ENCODE measurements at places on chromosomes 3 and 15. TPM values are rescaled to one million over a fixed set of nuclear protein-coding genes. Genes with fewer than 3 reads are reported as not detected.

DNA sequence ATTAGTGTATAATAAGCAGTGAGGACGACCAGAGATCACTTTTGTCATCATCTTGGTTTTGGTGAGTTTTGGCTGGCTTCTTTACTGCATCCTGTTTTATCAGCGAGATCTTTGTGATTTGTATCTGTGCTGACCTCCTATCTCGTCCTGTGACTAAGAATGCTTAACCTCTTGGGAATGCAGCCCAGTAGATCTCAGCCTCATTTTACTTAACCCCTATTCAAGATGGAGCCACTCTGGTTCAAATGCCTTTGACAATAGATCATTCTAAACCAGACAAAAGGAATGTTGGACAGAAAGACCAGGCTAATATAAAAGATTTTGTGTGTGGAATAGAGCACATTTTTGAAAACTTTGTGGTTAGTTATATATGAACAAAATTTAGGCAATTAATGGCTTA is 618.5 kb upstream of the BCHE start:
- H3K36me3 ChIP-seq = no peaks in the 10 kb centered on the region
- no peak overlapping the region for H3K27ac ChIP-seq
- no peaks in the 10 kb centered on the region for H3K27me3 ChIP-seq
- no peak overlapping the region for H3K4me3 ChIP-seq
- peaks cover 6% of the 10 kb centered on the region for H3K4me1 ChIP-seq
- DNase-seq = no peak

DNA sequence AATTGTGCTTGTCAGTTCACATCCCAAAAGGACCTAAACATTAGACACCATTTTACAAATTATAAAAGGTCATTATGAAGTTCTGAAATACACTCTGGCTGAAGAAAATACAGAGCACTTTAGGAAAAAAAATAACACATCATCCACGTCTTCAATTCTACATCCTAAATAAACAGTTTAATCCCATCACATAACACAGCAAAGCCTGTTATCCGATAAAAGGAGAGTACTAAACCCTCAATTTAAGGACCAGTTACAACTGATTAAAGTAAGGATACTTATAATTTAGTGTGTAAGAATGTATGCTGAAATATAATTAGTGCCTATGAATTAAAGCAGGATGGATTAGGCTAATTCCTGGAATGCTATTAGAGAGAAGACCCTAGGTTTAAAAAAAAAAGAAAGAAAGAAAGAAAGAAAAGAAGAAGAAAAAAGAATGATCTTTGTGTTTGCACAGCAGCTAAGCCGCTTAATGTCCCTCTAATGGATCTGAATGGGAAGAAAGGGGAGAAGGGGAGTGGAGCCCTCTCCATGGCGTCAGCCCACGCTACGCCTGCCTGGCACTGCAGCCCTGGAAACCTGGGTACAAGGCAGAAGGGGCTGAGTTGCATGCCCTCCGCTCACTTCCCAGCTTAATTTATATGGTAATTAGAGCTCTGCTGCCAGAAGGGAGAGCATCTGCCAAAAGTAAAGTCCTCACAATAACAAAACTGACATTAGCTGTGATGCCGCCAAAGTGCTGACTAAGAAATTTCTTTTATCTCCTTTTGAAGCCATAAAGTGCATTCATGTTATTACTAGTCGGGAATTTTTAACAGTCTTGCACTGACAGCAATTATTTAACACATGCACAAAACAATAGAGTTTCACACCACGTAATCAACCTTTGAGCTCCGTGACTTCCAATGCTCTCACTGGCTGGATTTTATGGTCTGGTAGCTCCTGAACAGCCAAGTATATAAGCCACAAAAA is 90.0 kb downstream of the FSIP1 start:
- H3K27me3 ChIP-seq = no peaks in the 10 kb centered on the region
- DNase-seq = no peak
- no peaks in the 10 kb centered on the region for H3K4me1 ChIP-seq
- H3K4me3 ChIP-seq = no peak overlapping the region
- no peaks in the 10 kb centered on the region for H3K36me3 ChIP-seq
- H3K27ac ChIP-seq = no peak overlapping the region

GRCh38 chr3:143234526-143234925 is 115.0 kb downstream of the CHST2 start:
- no peaks in the 10 kb centered on the region for H3K36me3 ChIP-seq
- H3K4me3 ChIP-seq = no peak overlapping the region
- H3K27me3 ChIP-seq = no peaks in the 10 kb centered on the region
- no peaks in the 10 kb centered on the region for H3K4me1 ChIP-seq
- H3K27ac ChIP-seq = no peak overlapping the region

GRCh38 chr3:122403489-122403888 is 12.4 kb downstream of the WDR5B start:
- no peak for DNase-seq
- no peak overlapping the region for H3K27ac ChIP-seq
- H3K4me1 ChIP-seq = peaks cover 6% of the 10 kb centered on the region
- H3K27me3 ChIP-seq = no peaks in the 10 kb centered on the region
- H3K4me3 ChIP-seq = no peak overlapping the region
- peaks cover 30% of the 10 kb centered on the region for H3K36me3 ChIP-seq

DNA sequence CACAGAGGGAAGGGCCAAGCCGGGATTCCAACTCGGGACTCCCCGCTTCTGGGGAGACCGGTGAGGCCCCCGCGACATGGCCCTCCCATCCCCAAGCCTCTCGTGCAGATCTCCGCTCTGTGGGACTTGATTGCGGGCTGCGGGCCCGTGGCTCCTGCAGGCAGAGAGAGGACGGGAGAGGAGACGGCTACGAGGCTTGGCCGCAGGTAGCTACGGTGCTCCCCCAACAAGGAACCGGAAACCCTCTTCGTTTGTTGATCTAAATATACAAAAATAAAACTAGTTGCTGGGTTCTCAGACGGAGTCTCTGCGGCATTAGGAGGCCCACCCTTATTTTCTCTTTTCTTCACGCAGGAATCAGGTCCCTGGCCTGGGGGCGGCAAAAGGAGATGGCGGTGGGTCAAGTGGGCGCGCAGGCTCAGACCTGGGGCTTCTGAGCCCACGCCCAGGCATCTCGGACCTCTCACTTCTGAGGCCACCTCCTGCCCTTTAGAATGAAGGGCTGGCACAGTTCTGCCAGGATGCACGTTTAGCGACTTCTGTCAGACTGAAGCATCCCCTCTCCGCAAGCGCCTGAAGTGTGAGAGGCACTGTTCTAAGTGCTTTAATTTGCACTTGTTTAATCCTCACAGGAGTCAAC is 10.9 kb downstream of the GNB5 start:
- peak overlapping the region; percentile 93 for H3K27ac ChIP-seq
- H3K4me3 ChIP-seq = peak overlapping the region; percentile 81
- no peaks in the 10 kb centered on the region for H3K27me3 ChIP-seq
- H3K4me1 ChIP-seq = peaks cover 10% of the 10 kb centered on the region
- no peaks in the 10 kb centered on the region for H3K36me3 ChIP-seq

DNA sequence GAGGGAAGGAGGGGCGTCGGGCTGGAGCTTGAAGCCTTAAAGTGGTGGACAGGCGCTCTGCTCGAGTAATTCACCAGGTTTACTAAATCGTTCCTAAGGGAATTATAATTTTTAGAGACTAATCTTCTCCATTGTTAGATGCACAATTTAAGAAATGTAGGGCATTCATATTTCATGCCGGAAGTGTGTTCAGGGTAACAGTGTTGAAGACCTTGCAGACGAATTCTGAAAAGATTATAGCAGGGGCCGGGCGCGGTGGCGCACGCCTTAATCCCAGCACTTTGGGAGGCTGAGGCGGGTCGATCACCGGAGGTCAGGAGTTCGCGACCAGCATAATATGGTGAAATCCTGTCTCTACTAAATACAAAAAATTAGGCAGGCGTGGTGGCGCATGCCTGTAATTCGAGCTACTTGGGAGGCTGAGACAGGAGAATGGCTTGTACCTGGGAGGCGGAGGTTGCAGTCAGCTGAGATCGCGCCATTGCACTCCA is 365 bp upstream of the GTF2A2 start:
- H3K4me1 ChIP-seq = no peaks in the 10 kb centered on the region
- DNase-seq = no peak
- no peaks in the 10 kb centered on the region for H3K27me3 ChIP-seq
- no peak overlapping the region for H3K4me3 ChIP-seq
- peaks cover 22% of the 10 kb centered on the region for H3K36me3 ChIP-seq

GRCh38 chr3:191649626-191650025 is 188.7 kb downstream of the PYDC2 start:
- no peaks in the 10 kb centered on the region for H3K4me1 ChIP-seq
- DNase-seq = no peak
- no peaks in the 10 kb centered on the region for H3K27me3 ChIP-seq
- H3K4me3 ChIP-seq = no peak overlapping the region
- no peak overlapping the region for H3K27ac ChIP-seq

DNA sequence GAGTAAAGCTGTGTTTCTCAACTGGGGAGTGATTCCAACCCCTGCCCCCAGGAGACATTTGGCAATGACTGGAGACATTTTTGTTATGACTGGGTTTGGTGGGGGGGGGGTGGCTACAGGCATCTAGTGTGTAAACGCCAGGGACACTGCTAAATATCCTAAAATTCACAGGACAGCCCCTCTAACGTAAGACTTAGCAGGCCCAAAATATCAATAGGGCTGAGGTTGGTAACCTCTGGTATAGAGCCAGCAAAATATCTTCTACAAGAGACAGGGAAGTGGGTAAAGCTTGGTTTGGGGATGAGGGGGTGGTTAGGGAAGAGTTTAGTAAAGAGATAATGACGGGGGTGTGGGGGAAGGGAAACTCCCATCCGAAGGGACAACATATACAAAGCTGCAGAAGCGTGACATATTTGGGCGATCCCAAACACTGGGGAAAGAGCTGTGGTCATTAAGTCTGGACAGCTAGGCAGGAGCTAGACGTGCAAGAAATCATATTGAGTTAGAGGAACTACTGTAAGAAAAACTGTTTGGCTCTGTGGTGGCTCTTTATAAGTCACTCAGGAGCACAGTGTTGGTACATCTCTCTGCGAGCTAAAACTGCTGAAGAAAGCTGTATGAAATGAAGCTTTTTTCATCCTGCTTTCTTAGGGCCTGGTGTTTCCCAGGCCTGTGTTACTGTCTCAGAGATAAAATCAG is 697 bp upstream of the TRIM69 start:
- no peak for DNase-seq
- peaks cover 13% of the 10 kb centered on the region for H3K36me3 ChIP-seq
- no peak overlapping the region for H3K4me3 ChIP-seq
- peak overlapping the region; percentile 74 for H3K27ac ChIP-seq
- H3K27me3 ChIP-seq = no peaks in the 10 kb centered on the region

GRCh38 chr3:71061037-71061436 is 522.5 kb downstream of the FOXP1 start:
- peaks cover 5% of the 10 kb centered on the region for H3K36me3 ChIP-seq
- no peak overlapping the region for H3K27ac ChIP-seq
- no peaks in the 10 kb centered on the region for H3K27me3 ChIP-seq
- DNase-seq = no peak
- H3K4me3 ChIP-seq = no peak overlapping the region

DNA sequence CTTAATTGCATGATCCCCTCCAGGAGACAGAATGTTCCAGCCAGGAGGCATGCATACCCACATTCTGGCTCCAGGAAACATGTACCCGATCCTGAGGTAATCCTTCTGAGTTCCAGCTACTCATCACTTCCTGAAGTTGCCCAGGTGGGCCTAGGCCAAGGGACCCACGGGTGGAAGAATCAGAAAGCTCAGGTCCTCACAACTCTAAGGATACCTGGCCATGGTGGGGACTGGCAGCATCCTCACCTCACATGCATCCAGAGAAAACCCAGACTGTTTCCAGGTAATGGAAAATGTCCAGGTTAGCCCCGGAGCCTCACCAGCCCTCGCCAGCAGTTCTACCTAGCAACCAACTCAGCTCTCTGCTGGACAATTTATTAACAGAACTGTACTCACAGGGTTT is 78.2 kb downstream of the DAPK2 start:
- no peak overlapping the region for H3K4me3 ChIP-seq
- no peak for DNase-seq
- H3K36me3 ChIP-seq = peaks cover 5% of the 10 kb centered on the region
- no peak overlapping the region for H3K27ac ChIP-seq

DNA sequence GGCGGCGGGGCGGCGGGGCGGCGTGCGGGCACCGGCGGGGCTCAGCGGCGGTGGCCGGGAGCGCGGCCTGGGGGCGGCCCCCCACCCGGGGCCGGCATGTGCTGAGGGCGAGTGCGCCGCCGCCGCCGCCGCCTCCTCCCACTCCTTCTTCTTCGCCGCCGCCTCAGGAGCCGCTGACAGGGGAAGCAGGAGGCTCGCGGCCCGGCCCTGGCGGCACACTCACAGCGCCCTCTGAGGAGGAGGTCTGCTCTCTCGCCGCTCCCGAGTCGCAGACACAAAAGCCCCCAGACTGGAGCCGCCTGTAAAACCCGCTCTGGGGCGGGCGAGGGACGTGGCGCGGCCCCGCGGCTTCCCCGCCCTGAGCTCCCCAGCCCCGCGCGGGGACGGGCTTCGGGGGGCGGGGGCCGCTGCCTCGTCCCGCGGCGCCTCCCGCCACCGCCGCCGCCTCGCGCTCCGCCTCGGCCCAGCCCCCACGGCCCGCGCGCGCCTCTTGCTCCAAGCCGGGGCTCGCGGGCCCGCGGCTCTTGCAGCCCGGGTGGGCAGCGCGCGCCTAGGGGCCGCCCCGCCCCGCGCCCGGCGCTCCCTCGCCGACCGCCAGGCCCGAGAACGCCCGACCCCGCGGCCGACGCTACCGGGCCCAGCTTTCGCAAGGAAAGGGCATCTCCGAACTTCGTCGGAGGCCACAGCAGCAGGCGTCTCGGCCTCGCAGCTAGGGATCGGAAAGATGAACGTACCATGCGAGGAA is at the start of gene PYGO1:
Gene PYGO1 (minus strand): TSS at position 276 of the 745 bp plus-strand sequence. CDS start 462 bp downstream, outside the sequence.
- peaks cover 16% of the 10 kb centered on the region for H3K27me3 ChIP-seq
- no peaks in the 10 kb centered on the region for H3K36me3 ChIP-seq
- H3K4me1 ChIP-seq = no peaks in the 10 kb centered on the region
- peak; percentile 64 for DNase-seq
- H3K4me3 ChIP-seq = peak within 1 kb of the TSS; percentile 70

DNA sequence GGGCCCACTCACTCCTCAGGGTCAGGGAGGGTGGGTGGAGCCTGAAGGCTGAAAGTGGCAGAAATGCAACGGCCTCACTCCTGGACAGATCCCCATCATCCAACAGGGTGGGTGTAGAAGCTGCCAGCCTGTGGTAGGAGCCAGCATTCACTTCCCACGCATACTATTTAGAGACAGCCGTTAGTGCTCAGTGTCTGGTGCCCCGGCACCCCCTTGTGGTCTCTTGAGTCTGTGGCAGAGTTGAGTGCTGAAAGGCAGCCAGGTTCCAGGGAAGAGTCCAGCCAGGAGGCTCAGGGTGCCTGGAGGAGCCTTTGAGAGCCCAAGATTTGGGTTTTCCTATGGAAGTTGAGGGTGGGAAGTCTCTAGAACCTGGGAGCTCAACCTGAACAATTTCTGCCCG is 2.1 kb upstream of the GNAT1 start:
- H3K4me3 ChIP-seq = no peak overlapping the region
- H3K4me1 ChIP-seq = no peaks in the 10 kb centered on the region
- H3K27me3 ChIP-seq = no peaks in the 10 kb centered on the region
- peak; percentile 83 for DNase-seq
- no peak overlapping the region for H3K27ac ChIP-seq

GRCh38 chr3:123404391-123404790 is 44.5 kb downstream of the ADCY5 start:
- no peak overlapping the region for H3K4me3 ChIP-seq
- H3K36me3 ChIP-seq = no peaks in the 10 kb centered on the region
- DNase-seq = no peak
- H3K4me1 ChIP-seq = no peaks in the 10 kb centered on the region
- H3K27ac ChIP-seq = no peak overlapping the region

The OSBPL10 gene
- 128 TPM for total RNA-seq

The GMPS gene
- 128 TPM for total RNA-seq

The RNF7 gene
- 96.1 TPM for total RNA-seq

The LRRC34 gene
- not detected for total RNA-seq

The RHOV gene
- total RNA-seq = 1.7 TPM

The NPHP3 gene
- 14.4 TPM for total RNA-seq

The MCF2L2 gene
- 2.6 TPM for total RNA-seq

The CLSTN2 gene
- total RNA-seq = not detected

The PLSCR4 gene
- total RNA-seq = 4.4 TPM

The GPR27 gene
- 6.3 TPM for total RNA-seq

The HYAL1 gene
- total RNA-seq = 0.42 TPM

The ZNF770 gene
- 73.6 TPM for total RNA-seq

Data from MCF 10A (cell line).